ENCODE measurements at places on chromosomes 1 and 21.

DNA sequence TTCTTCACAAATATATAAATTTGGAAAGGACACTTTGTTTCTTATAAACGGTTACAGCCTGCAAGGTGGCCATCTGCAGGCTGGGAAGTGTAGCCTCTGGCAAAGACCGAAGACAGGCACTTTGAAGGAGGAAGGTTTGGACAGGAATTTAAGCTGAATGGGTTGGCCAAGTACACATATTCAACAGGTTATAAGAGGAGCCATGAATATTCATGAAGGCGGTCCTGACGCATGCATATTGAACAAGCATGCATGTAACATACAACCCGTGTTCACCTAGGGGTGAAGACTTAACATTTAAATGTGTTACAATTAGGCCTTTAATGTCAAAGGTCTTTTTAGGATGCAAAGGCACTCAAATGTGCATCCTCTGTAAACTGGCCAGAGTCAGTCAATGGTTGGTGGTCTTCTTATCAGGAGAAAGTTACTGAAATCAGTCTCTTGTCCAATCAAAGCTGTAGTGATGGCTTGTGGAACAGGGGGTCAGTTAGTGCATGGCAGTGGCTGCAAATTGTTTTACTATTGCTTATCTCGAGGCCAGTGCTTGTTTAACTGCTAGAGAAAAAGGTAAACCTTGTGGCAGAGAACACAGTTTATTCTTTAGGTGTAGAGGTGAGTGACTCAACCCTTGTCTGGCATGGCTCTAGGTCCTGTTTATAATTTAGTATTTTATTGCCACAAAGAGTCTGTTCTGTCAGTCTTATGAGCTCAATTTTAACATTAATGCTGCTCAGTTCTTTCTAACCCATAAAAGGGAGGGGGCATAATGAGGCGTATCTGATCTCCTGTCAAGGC, 70.3 kb upstream of the F3 start:
- DNase-seq = no peak

DNA sequence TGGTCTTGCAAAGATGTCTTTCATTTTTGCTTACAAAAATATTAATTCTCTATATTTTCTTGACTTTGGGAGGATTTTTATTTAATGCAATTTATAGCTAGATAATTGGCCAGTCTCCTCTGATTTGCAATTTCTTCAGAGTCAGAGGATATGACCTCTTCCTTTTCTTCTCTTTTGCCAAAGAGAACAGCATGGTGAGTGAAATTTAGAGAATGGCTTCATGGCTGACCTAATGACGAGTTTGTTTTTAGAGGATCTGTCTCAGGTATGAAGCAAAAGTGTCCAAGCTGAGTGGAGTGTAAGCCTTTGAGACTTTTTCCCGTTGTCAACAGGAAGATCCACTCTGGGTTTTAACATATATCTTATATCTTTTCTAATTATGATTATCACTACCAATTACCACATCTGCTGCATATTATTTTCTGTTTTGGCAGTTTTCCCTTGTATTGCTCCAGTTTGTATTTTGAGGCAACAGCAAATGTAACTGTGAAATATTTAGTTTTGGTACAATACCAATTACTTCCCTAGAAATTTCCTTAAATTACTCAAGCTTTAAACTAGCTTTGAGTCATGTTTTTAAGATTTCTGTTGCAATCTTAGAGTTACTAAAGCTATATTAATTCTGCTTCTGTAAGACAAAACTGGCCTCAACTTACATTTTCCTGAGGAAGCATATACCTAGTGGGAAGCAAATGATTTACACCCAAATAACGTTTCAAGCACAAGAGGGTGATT, 332.8 kb upstream of the ZRANB2 start:
- no peak for DNase-seq

DNA sequence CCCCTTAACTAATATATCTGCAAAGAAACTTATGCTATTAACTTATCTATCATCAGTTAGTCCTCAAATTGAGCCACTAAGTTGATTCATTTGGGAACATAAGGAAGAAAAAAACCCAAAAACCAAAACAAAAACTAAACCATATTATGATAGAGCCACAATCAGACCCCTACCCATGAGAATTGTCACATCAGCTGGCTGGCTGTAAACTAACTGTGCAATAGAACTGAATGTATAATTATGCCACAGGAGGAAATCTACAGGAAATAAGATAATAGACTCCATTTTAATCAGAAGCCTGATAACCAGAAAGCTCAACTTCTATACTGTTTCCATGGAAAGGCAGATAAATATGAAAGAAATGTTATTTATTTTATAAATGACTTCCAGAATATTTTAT, 110.0 kb downstream of the RGL1 start:
- DNase-seq = no peak

- DNase-seq = no peak
Measured at GRCh38 chr1:29677028-29678024, 441.0 kb downstream of the PTPRU start.

DNA sequence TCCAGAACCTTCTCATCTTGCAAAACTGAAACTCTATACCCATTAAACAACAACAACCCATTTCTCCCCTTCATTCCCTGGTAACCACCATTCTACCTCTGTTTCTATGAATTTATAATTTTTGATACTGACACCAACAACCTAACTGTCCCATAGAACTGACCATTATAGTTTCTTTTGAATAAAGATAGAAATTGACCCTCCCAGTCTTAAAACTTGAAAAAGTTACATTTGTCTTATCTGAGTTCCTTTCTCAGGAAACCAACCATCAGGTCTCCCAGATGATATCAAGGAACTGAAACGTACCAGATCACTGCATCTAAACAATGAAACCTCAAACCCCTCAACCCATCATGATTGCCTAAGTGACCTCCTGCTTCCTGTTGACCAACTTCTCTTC, 27.1 kb downstream of the RNF115 start:
- no peak for DNase-seq
